ENCODE measurements at places on chromosomes 13 and 19.

DNA sequence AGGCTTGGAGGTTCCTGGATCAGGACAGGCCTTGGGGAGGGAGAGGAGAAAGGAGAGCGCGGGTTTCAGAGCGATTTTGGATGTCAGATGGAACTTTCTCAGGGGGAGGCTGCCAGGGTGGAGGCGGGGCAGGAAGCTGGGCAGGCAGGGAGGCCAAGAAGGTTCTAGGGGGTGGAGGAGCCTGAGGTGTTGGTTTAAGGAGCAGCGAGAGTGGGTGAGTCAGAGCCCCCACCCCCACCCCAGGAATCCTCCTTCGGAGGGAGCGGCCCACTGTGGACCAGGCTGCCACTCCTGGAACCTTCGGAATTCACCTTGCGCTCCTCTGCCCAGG is 15.9 kb upstream of the NOP53 start:
- no peak for DNase-seq

DNA sequence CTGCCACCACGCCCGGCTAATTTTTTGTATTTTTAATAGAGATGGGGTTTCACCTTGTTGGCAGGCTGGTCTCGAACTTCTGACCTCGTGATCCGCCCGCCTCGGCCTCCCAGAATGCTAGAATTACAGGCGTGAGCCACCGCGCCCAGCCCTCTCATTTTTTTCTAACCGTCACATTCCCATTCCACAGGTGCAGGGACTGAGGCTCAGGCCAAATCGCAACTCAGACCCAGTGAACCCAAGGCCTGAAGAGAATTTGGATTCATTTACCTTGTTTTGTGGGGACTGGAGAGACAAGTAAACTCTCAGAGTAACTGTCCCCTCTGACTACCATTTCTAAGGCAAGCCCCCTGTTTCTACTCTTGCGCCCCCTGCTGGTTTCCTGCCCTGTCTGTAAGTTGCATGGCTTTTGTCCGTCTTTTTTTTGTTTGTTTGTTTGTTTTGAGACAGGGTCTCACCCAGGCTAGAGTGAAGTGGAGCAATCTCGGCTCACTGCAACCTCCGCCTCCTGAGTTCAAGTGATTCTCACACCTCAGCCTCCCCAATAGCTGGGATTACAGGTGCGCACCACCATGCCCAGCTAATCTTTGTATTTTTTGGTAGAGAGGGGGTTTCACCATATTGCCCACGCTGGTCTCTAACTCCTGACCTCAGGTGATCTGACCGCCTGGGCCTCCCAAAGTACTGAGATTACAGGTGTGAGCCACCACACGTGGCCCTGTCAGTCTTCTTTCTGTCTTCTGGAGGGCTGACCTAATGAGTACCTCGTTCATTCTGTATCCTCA is 2.3 kb upstream of the STRN4 start:
- no peak for DNase-seq

DNA sequence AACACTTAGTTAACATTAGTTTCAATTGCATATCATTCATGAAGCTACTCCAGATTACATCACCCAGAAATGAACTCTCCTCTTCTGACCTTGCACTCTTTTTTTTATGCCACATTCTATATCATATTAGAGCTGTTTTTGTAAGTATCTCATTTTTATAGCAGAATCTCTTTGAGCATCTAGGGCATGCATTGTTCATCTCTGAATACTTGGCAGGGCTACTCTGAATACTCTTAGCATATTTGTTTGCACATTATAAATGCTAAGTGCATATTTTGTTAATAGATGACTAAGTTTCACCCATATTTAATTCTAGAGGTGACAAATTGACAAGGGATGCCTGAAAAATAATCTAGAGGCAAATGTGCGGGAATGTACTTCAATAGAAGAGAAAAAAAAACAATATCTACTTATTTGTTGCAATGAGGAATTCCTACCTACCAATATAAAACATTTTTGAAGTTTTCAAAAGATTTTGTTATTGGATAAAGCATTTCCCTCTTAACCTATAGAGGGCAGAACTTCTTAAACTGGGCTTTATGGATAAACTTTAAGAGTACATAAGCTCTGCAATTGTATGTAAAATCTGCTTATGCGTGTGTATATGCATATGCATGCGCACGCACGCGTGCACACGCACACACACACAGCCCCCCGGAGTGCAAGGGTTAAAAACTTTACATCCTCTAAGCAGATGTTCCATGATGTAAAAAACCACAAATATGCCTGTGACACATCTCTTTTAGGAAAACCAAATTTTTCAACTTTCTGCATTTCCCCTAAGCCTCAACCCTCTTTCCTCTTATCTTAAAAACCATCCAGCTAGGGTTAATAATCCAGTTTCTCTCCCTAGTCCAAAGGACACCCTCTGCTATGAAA is 73.0 kb upstream of the OXGR1 start:
- no peak for DNase-seq

GRCh38 chr19:10611907-10612306 is 13.4 kb upstream of the SLC44A2 start:
- no peak for DNase-seq

DNA sequence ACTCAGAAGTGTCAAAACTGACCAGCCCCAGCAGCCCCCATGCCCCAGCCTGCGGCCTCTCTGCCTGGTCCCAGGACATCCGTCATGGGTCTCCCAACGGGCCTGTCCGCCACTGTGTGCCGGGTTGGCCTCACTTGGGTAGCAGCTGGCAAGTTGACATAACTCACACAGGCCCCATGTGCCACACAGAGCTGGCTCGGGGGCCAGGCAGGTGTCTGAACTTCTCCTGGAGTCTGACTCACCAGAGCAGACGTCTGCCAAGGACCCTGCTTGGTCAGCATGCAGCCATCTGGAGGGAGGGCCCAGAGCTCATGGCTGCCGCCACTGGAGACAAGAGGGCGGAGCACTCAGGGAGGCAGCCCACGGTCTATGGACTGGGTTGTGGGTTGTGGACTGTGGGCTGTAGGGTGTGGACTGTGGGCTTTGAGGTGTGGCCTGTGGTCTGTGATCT is 32.0 kb upstream of the TMEM255B start:
- DNase-seq, result no peak

DNA sequence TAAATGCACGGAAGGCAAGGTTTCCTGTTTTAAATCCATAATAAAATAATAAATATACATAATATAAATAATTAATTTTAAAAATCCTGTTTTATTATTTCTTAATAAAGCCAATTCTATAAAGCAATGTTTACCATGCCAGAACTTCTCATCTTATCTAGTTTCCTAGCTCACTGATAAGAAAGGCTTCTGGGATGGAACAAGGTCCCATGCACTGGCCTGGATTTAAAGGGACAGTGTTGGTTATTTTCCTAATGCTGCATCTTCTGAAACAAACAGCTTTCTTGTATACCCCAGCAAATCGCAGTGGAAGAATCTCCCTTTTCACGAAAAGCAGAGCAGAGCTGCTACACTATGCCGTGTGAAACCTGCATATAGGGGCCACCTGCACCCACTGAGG is 68.8 kb downstream of the LNX2 start:
- no peak for DNase-seq

DNA sequence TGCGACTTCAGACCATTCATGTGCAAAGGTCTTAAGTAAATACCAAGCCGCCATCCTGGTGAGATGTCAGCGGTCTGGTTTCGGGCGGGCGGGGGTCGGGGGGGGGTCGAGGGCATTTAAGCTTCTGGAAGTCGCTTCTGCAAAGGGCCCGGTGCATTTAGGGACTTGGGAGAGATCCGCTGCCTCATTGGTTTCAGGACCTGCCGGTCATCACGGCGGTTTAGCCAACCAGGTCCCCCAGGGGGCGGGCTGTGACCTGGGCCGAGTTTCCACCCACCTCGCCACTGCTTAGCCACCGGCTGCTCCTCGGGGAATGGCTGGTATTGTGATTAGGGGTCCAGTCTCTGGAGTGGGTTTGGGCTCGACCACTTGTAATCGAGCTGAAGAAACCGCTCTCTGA is 7.8 kb downstream of the ANKLE1 start:
- DNase-seq, result no peak

DNA sequence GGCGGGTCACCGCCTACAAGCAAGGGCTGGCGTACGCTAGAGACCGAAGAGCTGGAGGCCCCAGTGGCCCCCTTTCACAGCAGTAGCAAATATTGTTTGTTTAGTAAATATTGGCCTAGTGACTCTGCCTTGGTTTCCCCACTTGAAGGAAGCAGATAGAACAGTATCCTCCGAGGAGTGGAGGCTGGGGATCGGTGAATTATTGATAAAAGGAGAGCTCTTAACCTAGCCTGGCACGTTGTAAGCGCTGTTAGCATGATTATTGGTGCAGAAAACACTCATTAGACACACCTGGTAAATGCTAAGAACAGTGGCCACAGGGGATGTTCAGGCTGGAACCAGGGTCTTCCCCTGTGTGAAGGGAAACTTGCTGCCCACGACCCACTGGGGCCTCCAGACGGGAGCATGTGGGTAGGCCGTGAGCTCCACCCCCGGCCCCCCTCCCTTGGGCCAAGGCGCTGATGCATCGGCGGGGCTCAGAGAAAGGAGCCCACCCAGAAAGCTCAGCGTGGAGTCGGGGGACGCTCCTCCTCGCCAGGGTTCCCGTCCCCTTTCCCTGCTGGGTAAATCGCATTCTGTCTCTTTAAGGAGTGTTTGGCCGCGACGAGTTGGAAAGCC is 2.3 kb downstream of the IER2 start:
- DNase-seq, result no peak

DNA sequence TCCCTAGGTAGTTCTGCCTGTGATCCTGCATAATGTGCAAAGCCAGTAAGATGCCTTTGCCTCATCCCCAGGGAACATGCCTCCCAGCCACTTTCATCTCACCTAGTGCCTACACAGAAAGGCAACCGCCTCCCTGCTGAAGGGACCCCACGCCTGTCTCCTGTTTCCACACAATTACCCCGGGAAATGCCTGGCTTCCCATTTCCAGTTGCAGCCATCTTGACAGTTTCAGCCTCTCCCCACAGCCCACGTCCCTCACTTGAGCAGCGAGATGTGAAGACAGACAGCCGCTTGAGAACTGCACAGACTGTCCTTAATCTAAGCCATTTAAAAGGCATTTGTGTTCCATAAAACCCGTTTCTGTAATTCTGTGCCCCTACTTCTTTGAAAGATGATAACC is 4.7 kb upstream of the UQCRFS1 start:
- no peak for DNase-seq

DNA sequence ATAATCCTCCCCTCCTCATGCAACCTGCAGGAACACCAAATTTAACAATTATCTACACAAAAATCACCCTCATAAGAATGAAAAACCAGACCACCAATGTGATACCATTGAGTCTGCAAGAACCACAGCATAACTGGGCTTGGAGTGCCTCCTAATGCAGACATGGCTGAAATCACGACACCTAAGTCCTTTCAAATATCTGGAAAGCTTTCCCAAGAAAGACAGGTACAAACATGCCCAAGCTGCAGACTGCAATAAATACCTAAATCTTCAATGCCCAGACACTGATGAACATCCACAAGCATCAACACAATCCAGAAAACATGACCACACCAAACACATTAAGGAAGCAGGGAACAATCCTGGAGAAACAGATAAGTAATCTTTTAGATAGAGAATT is 417.1 kb downstream of the LMO7 start:
- DNase-seq, result no peak

DNA sequence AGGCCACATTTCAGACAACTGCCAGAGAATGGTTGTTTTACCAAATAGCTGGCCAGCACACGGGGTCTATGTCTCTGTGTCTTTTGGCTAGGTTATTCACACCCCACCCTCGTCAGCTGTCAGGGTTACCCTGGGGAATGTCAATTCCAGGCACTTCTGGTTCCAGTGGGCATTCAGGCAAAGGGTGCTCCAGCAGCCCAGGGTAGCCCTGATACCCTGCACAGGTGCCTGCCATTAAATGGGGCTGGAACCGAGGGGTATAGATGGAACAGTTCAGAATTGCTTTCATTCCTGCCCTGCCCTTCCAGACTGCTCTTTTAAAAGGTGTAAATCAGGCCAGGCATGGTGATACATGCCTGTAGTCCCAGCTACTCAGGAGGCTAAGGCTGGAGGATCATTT is 43.2 kb upstream of the HOMER3 start:
- DNase-seq, result no peak

- no peak for DNase-seq
Measured at GRCh38 chr19:51075998-51076397, 6.7 kb downstream of the KLK14 start.

DNA sequence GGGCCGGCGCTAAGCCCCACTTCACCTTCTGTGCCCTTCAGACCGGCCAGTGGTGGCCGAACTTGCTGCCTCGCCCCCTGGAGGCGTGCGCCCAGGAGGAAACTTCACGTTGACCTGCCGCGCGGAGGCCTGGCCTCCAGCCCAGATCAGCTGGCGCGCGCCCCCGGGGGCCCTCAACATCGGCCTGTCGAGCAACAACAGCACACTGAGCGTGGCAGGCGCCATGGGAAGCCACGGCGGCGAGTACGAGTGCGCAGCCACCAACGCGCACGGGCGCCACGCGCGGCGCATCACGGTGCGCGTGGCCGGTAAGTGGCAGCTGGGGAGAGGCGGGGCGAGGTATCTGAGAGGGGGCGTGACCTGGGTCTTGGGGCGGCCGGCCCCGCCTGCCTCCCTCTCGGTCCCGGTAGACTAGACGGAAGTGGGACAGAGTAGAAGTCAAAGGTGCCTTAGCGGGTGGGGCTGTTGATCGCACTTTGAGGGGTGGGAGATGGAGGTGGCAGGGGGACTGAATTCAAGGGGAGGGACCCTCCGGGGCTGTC is 5.6 kb downstream of the ICAM5 start:
- DNase-seq, result no peak

DNA sequence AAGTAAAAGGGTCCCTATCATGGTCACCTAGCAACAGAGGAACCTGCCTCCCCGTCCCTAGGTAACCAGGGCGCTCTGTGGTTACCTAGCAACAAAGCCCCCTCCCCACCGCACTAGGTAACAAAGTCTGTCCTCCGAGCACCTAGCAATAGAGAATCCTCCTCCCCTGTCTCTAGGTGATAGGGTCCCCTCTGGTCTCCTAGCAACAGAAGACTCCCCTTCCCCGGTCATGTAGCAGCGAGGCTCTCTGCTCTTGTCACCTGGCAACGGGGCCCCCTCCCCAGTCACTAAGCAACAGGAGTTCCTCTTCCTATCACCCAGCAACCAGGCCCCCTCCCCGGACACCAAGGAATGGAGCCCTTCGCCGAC is 307 bp downstream of the JOSD2 start:
- no peak for DNase-seq

DNA sequence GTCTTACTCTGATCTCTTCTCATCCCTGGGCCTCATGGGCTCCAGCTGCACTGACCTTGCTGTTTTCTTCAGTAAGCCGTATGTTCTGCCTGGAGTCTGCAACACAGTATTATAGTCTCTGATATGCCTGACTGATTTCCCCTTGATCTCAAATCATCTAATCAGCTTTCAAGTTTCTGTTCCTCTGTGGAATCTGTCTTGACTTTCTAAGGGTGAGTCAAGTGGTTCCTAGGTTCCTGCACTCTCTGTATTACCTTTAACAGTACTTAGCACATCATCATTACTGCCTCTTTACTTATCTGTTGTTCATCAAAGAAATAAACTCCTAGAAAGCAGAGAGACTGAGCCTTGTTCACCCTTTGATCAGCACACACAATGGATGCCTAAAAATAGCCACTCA is 350.7 kb downstream of the LMO7 start:
- DNase-seq, result no peak

- DNase-seq, result no peak
Measured at GRCh38 chr13:74135326-74136083, 1.3 kb upstream of the KLF12 start.

GRCh38 chr19:14715841-14716240 is 26.0 kb downstream of the ZNF333 start:
- no peak for DNase-seq

GRCh38 chr13:31898378-31899071 is 133.0 kb upstream of the FRY start:
- DNase-seq, result no peak

- DNase-seq, result no peak
Measured at GRCh38 chr13:45941261-45941660, 89.7 kb upstream of the SIAH3 start.

- DNase-seq, result no peak
Measured at GRCh38 chr13:107669391-107669993, 545.8 kb downstream of the LIG4 start.

Data from keratinocyte (primary cell).